ENCODE measurements at places on chromosomes 11 and 22. TPM values are rescaled to one million over a fixed set of nuclear protein-coding genes. Genes with fewer than 3 reads are reported as not detected.

RFPL3 gene
- total RNA-seq, result not detected

OR52N4 gene
- total RNA-seq, result 0.22 TPM

RIMBP3B gene
- 0.39 TPM for total RNA-seq

OLFML1 gene
- not detected for total RNA-seq

MAFF gene
- 7.4 TPM for total RNA-seq

KCNK4 gene
- total RNA-seq, result not detected

OR51B5 gene
- total RNA-seq, result not detected

C11orf97 gene
- total RNA-seq, result not detected

C1QTNF5 gene
- total RNA-seq, result not detected

KRTAP5-11 gene
- not detected for total RNA-seq

MIAT gene
- 57.5 TPM for total RNA-seq

NF2 gene
- total RNA-seq, result 51.6 TPM

ANKRD42 gene
- total RNA-seq, result 9.7 TPM

DDIAS gene
- total RNA-seq, result 23.8 TPM

MYRF gene
- 0.70 TPM for total RNA-seq

NRIP3 gene
- 2.2 TPM for total RNA-seq

MOV10L1 gene
- not detected for total RNA-seq

TRPC6 gene
- not detected for total RNA-seq

GRM5 gene
- total RNA-seq, result not detected

LRRC56 gene
- total RNA-seq, result 1.8 TPM

MIOX gene
- total RNA-seq, result 0.31 TPM

SLC29A2 gene
- total RNA-seq, result 7.9 TPM

HORMAD2 gene
- not detected for total RNA-seq

TRIM49C gene
- not detected for total RNA-seq

Measured in CD8-positive, alpha-beta memory T cell (primary cell).